Stimulated activated CD4-positive, alpha-beta T cell treated with anti-CD3 and anti-CD28 coated beads, Interleukin-4, amount 100 ng/mL, for 4 hours (primary cell): ENCODE measurements at places on chromosomes 7 and 10.

DNA sequence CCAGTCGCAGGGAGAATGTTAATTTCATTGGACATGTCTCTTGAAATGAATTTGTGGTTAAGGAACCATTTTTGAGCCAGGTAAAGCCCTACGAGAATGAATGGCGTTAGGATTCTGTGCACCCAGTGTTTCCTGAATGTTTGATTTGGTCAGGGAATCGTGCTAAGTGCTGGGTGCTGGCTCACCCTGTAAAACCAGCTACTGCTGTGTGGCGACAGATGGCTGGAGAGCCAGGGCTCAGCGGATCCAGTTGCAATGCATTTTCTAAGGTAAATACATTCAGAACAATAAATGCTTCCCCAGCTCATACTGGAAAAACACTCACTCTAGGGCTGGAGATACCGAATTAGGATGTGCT, 355.5 kb downstream of the GLRX3 start:
- DNase-seq = no peak

- no peak for DNase-seq
Observed at GRCh38 chr10:132691711-132692153, 94.2 kb downstream of the NKX6-2 start.

GRCh38 chr7:121604627-121605316, 208.7 kb upstream of the FAM3C start:
- DNase-seq = no peak

GRCh38 chr10:114389426-114389825, 14.9 kb downstream of the AFAP1L2 start:
- DNase-seq = no peak

DNA sequence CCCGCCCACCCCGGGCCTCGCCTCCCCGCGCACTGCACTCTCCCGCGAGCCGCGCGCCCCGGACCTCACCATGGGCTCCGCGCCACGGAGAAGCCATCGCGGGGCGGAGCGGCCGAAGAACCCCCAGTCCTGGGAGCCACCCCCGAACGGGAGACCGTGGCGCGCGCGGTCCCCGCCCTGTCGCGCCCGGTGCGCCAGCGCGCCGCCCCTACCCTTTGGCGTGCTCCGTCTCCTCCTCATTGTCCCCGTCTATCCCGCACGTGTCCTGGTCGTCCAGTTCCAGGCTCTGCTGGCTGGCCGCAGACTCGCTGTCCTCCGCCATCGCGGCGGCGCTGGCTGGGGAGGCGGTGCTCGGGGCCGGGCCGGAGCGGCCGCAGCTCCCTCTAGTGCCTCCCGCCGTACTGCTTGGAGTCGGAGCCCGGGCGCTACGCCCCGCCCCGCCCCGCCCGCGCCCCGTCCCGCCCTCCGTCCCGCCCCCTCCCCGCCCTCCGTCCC, at the start of gene NMT2:
NMT2 (minus strand) TSS at position 403 of the 495 bp plus-strand sequence; CDS start at position 322, 81 bp downstream.
- DNase-seq = no peak

DNA sequence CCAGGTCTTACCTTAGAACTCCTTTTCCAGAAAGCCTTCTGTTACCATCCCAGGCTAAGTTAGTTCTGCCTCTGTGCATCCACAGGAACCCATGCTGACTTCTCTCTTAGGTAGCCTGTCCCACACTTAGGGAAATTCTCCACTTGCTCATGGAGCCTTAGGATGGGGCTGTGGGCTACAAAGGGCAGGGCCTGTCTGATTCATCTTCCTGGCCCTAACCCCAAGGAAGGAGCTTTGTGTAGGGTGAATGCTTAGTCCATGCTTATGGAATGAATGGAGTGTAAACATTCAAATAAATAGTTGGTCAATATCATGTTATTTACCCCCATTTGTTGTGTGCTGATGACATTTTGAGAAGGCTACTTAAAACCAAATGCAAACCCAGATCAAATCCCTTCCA, 54.7 kb downstream of the EMX2 start:
- no peak for DNase-seq

GRCh38 chr7:129781928-129782817, 170.6 kb downstream of the UBE2H start:
- DNase-seq = no peak

DNA sequence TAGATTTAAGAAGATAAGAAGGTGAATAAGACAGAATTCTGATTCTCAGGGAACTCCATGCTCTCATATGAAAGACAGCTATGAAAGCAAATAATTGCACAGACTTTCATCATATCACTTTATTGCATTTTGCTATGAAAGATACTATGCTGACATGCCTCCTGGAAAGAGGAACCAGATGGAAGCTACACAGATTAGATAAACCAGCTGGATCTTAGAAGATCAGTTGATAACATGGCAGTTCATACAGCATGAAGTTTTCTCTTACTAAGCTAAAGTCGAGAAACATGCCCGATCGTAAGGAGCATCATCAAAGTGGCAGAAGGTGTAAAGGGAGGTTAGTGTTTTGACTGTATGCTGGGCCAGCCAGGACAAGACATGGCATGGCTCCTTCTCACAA, 112.5 kb upstream of the DPP6 start:
- no peak for DNase-seq

GRCh38 chr10:101225846-101226421, 3.3 kb downstream of the LBX1 start:
- no peak for DNase-seq

- no peak for DNase-seq
Observed at GRCh38 chr10:80491251-80492102, 37.4 kb downstream of the TSPAN14 start.

DNA sequence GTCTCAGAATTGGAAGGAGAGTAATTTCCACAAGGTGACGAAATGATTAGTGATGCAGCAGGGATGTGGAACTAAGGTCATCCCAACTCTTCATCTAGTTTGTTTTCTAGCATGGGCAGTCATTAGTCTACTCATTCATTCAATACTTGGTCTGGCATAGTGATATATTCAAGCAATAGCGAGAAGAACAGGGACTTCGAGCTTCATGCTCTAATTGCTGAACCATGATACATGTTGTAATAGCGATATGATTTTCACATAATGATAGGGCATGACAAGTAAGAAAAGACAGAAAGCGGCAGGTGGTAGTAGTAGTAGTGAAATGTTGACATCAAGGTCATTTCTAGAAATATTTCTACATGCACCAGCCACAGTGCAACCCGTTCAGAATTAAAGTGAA, 652.1 kb downstream of the PHTF2 start:
- no peak for DNase-seq

DNA sequence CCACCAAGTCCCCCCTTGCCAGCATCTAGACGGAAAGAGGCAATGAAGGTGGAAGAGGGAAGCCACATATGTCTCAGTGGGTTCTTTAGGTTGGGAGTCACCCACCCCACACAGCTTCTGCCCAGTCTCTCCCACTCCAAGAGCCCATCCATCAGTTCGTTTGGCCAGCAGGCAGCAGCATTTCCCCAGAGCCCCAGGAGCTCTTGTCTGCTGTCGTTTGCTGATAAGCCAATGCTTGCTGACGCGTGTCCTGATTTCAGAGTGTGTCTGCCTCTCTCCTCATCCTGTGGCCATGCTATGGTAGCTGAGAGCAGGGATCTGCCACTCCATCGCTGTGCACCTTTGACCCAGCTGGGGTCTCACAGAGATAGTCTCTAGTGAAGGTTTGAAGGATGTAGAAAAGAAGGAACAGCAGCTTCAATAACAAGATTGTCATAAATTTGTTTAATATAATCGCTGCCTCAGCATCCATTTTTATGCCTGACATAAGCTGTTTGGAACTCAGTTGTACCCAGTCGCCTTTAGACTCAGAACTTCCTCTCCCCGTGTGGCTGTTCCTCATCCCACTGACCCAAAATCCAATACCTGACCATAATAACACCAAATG, 39.4 kb upstream of the GDF10 start:
- no peak for DNase-seq
